ENCODE measurements at places on chromosomes 13 and 19.

- DNase-seq: no peak
Measured at GRCh38 chr13:27915301-27916207, 4.2 kb upstream of the PDX1 start.

DNA sequence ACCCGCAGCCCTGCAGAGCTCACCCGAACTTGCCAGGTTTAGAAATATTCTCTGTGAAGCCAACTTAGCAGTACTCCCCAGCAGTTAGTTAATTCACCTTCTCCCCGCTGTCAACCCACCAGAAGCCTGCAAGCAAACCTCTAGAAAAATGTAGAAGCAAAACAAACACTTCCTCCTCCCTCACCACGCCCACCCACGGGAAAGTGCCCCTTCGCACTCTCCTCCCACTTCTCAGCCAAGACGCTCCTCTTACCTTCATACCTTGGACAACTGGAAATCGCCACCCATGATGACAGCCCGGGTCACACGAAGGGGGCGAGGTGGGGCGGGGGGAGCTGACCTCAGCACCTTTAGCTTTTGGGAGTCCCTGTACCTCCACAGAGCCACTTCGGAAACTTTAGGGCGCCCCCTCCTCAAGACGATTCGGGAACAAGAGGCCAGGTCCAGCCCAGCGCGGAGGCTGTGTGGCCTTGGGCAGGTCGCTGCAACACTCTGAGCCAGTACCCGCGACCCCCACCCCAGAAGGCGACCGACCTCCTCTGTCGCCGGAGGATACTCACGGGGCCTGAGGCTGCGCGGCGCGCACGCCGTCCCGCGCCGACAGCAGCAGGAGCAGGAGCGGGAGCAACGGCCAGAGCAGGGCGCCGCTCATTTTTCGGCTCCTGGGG, 485 bp downstream of the CPAMD8 start:
- DNase-seq: no peak

GRCh38 chr13:76889254-76889653, 3.0 kb upstream of the KCTD12 start:
- no peak for DNase-seq

GRCh38 chr19:10412257-10412977, 7.9 kb upstream of the PDE4A start:
- DNase-seq: no peak

GRCh38 chr19:5232798-5233505, 107.7 kb downstream of the PTPRS start:
- DNase-seq: no peak

GRCh38 chr19:13884726-13885591, 8.0 kb downstream of the NANOS3 start:
- no peak for DNase-seq

- DNase-seq: no peak
Measured at GRCh38 chr19:56139847-56140582, 1.1 kb upstream of the ZNF444 start.

- no peak for DNase-seq
Measured at GRCh38 chr19:37217480-37217774, 587 bp upstream of the ZNF383 start.

GRCh38 chr13:36363366-36363863, 17.2 kb upstream of the SPART start:
- no peak for DNase-seq

DNA sequence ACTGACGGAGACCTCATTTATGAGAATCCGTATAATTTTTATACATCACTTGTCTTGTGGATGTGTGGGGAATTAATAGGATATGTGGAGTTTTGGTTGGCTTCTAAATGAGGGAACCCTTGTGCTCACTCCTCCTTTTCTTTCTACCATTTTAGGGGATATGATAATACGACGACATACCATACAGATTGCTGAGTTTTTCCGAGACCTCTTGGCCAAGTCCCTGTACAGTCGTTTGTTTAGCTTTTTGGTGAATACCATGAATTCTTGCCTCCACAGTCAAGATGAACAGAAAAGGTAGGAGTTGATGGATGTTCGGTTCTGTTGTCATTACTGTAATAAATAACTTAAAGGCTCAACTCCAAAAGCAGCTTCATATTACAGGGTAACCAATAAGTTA, 335.2 kb downstream of the MYO16 start:
- DNase-seq: no peak

- DNase-seq: no peak
Measured at GRCh38 chr13:76597868-76598267, 288.3 kb downstream of the KCTD12 start.

All from HS-5 (cell line).